ENCODE measurements at places on chromosomes 1 and 21.

DNA sequence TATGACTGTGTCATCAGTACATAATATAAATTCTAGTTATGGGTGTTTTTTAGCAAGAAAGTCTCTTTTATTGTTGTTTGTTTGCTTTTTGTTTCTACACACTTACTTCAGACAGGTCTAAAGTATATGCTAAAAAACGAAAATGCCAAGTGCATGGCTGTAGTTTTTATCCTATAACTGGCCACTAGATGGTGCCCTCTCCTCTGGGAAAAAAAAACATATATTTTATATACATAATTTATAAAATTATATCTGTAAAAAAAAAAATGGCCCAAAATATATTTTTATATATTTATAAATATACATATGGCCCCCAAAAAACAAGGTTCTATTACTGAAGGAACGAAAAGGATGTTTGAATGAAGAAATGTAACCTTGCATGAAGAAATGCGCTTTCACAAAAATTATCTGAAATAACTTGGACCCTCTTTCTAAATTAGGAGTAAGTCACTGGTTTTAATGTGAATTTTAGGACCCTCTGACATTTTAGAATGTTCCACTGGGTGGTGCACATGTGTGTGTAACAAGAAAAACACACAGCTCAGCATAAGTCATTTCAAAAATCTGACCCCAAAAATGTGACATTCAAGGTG, 93.5 kb downstream of the TTLL7 start:
- no peak for DNase-seq

GRCh38 chr21:39809936-39810335, 57.3 kb upstream of the PCP4 start:
- DNase-seq: no peak

GRCh38 chr1:60672449-60672848, 409.9 kb upstream of the NFIA start:
- no peak for DNase-seq

- no peak for DNase-seq
Measured at GRCh38 chr1:84206375-84206774, 62.3 kb downstream of the PRKACB start.
